ENCODE measurements at places on chromosomes 5 and 9.

DNA sequence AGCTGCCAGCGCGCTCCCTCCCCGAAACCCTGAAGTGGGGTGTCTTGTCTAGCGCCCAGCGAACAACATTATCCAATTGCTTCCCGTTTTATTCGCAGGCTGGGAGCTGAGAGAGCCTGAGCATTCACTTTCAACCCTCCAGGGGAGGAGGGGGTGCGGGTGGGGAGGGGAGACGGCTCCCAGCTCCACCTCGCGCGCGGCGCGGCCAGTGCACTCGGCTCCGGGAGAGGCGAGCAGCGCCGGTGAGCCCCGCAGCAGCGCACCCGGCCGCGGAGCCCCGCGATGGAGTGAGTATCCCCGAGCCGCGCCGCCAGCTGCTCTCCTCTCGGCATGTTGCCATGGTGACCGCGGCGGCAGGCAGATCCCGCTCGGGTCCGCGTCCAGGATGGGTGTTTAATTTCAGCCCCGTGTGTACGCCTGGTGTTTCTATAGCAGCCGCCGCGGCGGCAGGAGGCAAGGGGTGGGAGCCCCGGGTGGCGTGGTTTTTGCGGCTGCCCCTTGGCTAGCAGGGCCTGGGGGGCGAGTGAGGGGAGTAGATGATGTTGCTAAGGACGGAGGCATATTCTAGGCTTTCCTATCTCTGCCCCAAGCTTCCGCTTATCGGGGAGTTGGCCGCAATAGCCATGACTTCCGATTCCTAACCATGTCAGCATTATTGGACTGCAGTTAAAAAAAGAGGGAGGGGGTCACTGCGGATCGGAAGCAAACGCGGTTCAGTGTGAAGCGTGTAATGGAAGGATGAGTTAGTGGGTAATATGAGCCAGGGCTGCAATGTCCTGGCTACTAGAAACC lies 139.2 kb upstream of the PALM2AKAP2 start:
- DNase-seq, result peak; percentile 57

DNA sequence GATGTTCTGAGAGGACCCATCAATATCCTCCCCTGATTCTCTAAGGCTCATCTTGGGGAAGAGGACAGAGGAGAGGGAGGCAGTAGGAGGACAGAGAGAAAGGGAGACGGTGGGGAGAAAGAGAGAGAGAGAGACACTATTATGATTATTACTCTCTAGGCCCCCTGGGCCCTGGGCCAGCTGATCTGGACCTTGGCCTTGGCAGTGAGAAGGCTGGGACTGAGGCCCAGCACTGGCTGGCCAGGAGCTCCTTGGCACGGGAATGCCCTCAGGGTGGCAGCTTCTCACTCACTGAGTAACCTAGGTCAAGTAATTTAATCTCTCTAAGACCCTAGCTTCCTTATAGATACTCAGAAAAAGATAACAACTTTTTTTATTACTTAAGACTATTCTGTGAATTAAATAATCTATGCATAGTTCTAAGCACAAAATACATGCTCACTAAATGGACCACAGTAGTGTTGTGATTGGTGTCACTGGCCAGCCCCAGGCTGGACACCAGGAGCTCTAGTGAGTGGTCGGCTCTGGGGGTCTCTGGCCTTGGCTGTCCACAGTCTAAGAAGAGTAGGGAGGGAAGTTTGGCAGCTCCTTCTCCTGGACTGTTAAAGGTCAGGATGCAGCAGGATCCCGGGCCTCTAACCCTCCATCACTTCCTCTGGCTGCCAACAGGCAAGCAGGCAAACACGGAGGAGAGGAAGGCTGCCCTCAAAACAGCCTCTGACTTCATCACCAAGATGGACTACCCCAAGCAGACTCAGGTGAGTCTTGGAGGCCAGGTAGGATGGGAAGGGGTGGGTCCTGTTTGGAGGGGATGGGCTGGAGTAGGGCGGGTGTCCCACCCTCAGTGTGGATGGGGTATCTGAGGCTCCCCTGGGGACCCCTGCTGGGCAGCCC lies 50.0 kb downstream of the GSN start:
- no peak for DNase-seq

DNA sequence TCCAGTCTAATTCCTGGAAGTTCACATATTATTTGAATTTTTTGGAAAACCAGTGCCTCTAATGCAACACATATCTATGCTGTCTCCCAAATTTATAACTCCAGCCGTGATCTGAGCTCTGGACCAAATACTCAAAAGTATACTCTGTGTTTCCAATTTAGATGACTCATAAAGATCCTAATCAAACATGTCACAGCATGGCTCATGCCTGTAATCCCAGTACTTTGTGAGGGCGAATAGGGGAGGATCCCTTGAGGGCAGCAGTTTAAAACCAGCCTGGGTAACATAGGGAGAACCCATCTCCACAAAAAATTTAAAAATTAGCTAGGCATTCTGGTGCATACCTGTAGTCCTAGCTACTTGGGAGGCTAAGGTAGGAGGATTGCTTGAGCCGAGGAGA lies 388.0 kb downstream of the CDH12 start:
- DNase-seq, result no peak

GRCh38 chr9:38280251-38280800 lies 112.2 kb upstream of the ALDH1B1 start:
- no peak for DNase-seq

DNA sequence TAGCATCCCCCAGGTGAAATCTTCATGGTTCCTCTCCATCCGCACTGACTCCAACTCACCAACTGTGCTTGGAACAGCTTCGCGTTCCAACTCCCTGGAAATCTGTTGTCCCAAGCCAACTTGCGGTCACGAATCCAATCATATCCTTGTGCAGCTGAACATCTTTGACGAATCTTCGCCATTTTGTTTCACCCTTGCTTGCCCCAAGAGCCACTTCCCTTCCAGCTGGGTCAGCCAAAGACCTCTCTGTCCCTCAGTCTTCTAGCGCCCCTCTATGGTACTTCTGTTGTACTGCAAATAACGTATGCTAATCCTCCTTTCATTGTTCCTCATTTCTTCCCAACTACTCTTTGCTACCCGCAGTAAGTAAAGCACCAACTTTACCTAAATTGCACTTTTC lies 61.0 kb upstream of the TARS1 start:
- no peak for DNase-seq

DNA sequence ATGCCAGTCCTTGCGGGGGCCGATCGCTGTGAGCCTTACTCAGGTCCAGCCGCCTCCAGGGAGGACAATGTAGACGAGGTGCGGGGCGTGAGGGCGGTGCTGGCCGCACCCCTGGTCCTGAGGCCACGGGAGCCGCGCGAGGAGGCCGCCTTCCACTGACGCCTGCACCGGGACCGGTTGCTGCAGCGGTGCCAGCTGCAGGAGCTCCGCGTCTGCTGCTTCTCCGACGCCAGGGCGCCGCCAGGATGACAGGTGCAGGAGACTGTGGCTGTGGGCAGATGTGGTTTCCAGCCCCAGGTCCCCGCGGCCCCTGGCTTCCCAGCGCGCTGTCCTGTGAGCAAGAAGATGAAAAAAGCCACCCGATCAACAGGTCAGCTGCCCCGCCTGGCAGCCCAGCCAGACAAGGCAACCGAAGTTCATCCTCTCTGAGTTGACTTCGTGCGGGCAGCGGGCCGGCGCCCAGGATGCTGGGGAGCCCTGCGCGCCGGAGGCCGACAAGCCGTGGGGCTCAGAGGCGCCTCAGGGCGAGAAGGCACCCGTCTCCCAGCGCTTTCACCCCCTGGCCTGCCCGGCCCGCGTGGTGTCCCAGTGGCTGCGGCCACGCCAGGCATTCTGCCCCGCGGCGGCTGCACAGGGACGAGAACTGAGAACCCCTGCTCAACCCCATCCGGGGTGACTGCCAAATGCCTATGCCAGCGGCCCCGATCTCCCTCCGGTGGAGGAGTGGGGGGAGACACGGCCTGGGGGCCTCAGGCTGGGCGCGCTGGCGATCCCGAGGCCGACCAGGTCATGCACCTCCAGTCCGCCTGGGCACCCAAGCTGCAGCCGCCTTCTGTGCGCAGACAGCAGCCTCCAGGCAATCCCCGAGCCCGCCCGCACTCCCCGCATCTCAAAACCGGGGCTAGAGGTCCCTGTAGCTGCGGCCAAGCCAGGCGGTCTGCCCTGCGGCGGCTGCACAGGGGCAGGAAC lies 43.4 kb upstream of the BICD2 start:
- DNase-seq, result no peak

GRCh38 chr9:88534456-88535225 lies at the start of gene NXNL2:
Gene NXNL2 (plus strand): TSS chr9:88535178. CDS start chr9:88535435, 257 bp downstream.
- peak; percentile 85 for DNase-seq

GRCh38 chr9:109742776-109743348 lies 37.1 kb upstream of the PALM2AKAP2 start:
- DNase-seq, result peak; percentile 96

- no peak for DNase-seq
Measured at GRCh38 chr9:91179237-91180138, 182.2 kb downstream of the AUH start.

DNA sequence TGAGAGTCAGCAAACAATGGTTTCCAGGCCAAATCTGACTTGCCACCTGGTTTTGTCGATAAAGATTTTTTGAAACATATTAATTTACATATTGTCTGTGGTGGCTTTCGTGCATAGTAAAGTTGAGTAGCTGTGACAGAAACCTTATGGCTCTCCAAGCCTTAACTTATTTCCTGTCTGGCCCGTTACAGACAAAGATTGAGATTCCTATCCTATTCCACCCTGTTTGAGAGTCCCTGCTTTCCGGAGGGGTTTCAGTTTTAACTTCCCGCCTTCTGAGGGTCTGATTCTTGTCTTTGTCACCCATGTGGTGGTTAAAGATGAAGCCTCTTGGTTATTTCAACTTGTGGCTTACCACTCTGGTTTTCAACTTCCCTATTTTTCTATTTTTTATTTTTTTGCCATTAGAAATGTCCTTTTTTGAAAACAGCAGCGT lies 11.4 kb downstream of the OTULIN start:
- peak; percentile 23 for DNase-seq

DNA sequence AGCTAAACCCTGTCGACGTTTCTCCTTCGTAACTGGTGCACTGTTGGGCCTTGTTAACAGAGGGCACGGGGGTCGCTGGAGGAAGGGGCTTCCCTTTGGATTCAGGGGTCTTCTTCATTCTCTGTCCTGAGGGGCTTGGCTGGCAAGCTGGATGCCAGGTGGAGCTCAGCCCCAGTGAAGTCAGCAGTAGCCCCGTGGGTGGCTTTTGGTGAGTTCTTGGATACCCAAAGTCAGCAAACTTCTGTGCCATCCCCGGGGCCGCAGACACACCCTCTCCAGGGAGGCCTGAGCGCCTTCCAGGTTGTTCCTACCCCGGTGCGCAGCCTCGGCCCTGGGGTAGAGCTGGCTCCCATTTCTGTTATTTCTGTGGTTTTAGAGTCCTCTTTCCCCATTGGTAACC lies 12.3 kb upstream of the OBP2A start:
- no peak for DNase-seq

All from umbilical cord (tissue), 2 donors.